Ovary (tissue), 10 donors: ENCODE measurements at places on chromosomes 7 and 10.

DNA sequence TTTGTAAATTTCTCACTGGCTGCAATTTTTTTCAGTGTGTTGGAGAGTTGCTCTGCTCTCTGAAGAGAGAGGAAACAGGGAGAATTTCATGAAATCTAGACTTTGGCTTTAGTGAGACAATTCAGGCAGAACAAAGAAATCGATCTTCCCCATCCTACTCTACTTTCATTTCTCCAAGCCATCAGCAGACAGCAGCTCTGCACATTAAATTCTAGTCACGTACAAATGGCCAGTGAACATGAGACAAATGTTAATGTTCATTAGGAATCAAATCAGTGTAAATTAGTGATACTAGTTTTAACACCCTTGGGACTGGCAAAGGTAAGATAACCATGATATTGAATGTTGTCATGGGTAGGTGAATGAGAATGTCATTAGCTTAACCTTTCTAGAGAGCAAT, 140.8 kb downstream of the ANLN start:
- DNase-seq = no peak

- DNase-seq = peak; percentile 60
Observed at GRCh38 chr10:121927318-121927840, 452 bp downstream of the ATE1 start.

- DNase-seq = peak; percentile 51
Observed at GRCh38 chr10:22321924-22322640, 1.2 kb downstream of the BMI1 start.

DNA sequence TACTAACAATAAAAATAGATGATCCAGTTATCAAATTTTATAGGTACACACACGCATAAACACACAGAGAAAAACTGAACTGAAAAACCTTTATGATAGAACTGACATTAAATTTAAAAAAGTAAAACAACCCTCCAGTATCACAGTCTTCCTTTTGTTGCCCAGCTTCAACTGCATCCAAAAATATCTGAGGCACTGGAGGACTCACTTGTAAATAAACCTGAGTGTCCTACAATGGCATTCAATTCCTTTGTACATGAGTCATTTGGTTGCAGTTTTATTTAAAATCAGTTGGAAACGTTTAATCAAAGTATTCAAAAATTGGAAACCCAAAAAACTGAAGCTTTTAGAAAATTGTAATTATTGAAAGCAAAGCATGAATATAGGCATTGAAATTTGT, 265.2 kb upstream of the CSTF2T start:
- no peak for DNase-seq

GRCh38 chr10:86254526-86255174, 111.9 kb downstream of the GRID1 start:
- no peak for DNase-seq

DNA sequence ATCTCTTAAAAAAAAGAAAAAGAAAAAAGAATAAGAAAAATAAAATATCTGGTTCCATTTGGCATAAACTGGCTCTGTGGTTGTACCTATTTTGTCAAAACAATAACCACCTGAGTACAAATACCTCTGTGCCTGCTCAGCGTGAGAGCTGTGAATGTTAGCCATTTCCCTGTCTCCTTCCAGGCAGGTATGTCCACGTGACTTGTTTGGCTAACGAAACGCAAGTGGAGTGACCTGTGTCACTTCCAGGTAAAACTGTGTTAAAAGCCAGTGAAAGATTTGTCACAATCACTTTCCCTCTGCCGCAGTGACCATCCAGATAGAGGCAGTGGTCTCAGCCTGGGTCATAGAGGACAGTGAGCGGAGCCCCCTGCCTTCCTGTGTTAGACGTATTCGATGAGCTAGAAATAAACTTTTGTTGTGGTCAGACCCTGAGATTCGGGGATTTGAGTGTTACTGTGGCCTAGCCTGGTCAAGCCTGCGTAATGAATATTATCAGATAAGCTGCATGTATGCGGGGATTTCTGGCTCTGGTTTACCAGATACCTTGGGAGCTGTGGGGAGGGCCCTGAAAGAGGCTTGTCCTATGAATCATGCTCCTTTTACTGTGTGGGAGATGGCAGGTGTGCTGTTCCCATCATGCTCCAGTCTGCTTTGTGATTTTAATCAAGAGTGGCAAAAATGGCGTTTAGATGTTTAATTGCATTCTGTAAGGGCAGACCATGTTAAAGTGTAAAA, 3.8 kb downstream of the PTER start:
- no peak for DNase-seq

DNA sequence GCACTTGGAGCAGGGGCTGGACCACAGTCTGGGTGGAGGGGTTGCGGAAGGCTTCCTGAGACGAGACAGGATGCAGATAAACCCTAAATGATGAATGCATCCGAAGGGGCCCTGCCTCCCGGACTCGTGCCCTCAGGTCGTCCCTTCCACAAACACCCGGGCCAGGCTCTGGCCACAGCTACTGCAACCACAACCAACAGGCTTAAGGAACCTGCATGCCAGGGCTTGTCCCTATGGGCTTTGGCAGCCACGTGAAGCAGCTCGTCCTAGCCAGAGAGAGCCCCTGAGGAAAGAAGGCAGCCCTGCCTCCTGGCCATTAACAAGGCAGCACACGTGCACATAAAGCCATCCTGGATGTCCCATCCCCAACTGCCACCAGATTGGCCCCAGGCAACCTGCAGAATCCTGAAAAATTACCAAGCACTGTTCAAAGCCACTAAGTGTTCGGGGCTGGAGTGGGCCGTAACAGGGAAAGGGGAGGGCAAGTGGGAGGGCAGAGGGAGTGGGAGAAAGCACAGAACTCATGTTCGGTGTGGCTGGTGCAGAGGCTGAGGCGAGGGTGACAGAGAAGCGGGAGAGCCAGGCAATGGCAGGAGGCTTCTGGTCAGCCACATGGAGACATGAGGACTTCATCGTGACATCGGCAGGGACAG, 62.7 kb downstream of the MAD1L1 start:
- no peak for DNase-seq

- DNase-seq = no peak
Observed at GRCh38 chr7:29955799-29956486, 33.7 kb downstream of the SCRN1 start.

GRCh38 chr10:79355420-79356017, 8.2 kb downstream of the PPIF start:
- no peak for DNase-seq

GRCh38 chr7:146831875-146832274, 715.3 kb downstream of the CNTNAP2 start:
- no peak for DNase-seq

GRCh38 chr7:49822856-49823255, 49.4 kb downstream of the VWC2 start:
- DNase-seq = no peak

DNA sequence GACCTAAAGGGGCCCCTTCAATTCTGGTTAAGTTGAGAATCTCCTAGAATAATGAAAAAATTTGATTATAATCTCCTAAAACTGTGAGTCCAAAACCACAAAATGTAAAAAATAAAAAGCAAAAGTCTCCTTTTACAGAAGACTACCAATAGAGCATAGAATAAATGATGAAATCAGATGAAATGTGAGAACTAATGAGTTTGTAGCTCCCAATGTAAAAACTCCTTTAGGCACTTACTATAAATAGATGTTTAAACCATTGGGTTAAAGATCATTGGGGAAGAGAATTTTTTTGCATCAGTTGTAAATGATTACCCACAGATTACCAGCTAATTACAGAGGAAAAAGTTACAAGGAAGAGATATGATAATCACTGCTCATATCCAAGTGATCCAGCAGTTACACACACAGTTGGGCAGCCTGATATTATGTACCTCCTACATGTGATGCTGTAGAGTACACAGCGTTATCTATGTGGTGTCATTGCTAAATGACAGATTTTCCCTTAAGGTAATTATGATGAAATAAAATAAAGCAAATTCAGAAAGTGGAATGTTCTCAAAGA, 282.7 kb upstream of the SEMA3D start:
- no peak for DNase-seq
